HTR-8/SVneo (cell line): ENCODE measurements at places on chromosomes 6 and 20.

GRCh38 chr6:45483021-45483420 is 105.3 kb upstream of the SUPT3H start:
- peak; percentile 27 for DNase-seq

GRCh38 chr20:39661833-39662232 is 699.7 kb downstream of the DHX35 start:
- DNase-seq: no peak

DNA sequence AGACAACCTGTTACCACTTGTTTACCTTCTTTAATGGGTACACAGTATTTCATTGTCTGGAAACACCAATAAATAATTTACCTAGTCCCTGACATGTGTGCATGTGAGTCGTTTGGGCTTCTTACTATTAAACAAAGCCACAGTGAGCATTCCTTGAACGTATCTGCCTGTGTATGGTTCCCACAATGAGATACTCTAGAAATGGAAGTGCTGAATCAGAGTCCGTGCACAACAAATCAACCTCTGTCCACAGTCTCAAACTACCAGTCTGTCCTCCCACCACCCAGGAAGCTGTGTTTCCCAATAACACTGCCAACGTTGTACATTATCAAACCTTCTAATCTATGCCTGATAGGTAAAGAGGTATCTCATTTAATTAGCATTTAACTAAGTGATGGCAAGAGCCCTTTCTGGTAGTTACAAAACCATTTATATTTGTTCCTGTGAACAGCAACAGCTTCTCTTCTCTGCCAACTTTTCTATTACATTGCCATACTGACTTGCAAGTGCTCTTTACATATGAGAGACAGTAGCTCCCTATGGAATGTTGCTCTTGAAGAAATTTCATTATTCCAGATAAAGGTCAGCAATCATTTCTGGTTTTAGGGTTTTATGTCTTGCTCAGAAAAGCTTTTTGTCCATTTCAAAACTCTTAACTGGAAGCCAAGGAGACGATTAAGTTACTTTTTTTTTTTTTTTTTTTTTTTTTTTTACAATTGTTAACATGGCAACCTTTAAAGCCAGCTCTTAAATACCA is 14.7 kb downstream of the JAG1 start:
- DNase-seq: no peak

DNA sequence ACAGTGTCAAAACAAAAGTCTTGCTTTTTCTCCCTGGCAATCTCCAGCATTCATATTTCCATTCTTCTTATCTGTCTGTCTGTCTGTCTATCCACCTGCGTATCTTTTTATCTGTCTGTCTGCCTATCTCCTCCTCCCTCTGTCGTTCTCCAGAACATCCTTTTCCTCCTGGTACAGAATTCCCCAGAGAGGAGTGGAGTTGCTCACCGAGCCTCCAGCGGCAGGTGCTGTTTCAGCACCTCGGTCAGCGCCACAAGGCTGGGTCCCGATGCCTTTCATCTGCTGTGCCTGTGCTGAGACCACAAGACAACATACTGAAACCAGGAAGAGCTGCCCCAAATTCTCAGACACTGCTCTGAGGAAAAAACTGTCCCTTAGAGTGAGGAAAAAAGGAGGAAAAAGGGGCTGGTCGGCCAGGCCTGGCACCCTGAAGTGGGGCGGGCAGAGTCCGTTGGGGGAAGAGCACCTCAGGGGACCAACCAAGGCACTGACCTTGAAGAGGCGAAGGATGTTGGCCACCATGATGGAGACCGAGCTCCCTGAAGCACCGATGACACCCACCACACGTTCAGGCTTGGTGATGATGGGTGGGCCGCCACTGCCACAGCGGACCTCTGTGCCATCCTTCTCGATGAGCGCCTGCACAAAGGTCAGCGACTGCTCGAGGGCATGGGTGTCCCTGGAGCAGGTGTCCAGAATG is 13.3 kb downstream of the GRM4 start:
- peak; percentile 72 for DNase-seq

DNA sequence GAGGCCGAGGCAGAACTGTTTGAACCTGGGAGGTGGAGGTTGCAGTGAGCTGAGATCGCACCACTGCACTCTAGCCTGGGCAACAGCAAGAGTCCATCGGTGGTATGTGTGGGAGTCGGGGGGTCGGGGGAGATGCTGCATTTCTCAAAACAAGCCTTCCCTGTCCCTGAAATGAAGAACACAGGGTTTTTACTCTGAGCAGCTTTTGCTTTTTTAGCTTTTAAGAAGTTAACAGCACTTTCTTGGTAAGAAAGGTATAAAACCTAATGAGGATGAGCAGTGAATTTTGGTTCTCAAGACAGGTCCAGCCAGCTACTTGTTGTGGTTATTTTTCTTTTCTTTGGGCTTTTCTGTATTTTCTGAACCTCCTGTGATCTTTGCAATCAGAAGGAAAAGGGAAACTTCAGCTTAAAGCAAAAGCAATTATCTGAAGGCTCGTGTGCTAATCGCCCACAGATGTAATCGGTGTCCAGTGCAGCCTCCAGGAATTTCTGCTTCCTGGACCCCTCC is 3.7 kb downstream of the RPL10A start:
- DNase-seq: no peak

GRCh38 chr6:16706029-16706428 is 55.2 kb downstream of the ATXN1 start:
- no peak for DNase-seq

DNA sequence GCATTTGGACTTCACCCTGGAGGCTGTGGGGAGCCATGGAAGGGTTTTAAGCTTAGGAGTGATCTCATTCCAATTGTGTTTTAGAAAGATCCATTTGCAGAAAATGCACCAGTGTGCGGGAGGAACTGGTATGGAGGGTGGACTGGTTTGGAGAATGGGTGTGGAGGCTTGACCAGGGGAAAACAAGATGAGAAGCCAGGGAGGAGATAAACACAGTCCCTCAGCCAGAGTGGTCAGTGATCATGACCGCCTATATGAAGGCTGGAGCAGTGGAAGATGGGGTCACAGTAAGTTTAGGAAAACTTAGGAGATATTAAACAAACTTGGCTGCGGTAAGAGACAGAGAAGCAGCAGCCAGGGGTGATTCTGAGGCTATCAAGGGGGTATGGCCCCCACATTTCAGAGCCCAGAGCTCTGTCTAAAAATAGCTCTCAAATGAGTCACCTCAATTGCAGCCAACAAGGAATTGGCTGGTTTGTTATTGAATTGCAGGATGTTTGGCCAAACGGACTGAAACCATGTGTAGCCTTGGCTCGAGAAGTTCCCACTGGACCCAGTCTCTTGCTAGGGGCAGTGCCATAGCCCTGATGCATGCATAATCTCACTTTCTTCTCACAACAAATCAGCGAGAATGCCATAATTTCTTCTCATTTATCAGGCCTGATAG is 159.9 kb upstream of the TOP1 start:
- no peak for DNase-seq

- DNase-seq: peak; percentile 87
Measured at GRCh38 chr6:73580247-73581149, 59.7 kb upstream of the EEF1A1 start.

DNA sequence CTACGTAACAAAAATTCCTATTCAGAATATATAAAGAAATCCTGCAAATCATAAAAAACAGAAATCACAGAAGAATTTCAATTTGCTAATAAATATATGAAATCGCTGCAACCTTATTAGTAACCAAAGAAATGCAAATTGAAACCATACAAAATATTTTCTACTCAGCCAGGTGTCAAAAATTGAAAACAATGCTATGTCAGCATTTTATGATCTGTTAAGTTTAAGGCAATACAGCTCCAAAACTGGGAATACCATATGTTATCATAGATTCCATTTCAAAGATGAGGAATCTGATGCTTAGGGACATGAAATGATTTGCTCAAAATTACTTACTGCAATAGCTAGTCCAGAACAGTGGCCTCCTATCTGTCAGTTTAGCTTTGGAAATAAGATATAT is 168.9 kb downstream of the ID4 start:
- no peak for DNase-seq

GRCh38 chr20:20065361-20065760 is 13.0 kb downstream of the CFAP61 start:
- no peak for DNase-seq

DNA sequence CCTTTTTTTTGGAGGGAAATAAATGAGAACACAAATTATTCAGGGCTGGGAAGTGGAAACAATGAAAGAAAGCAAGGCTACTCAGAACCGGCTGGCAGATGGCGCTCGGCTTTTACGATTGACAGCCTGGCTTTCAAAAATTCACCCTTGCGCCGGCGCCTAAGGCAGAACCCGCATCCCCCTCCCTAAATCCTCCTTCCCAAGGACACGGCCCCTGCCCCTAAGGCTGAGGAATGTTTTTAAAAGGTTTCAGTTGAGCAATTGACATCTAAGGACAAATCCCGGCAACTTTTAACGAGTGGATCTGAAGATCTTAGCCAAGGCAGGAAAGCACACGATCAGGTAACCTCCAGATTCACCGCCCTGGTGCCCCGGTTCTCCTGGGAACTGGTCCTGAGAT is 16.3 kb downstream of the GNAS start:
- no peak for DNase-seq

GRCh38 chr6:144066741-144067484 is 28.5 kb downstream of the SF3B5 start:
- DNase-seq: no peak

GRCh38 chr6:113209315-113209714 is 647.8 kb upstream of the MARCKS start:
- DNase-seq: no peak

- DNase-seq: no peak
Measured at GRCh38 chr20:63529861-63530787, 7.1 kb downstream of the PTK6 start.

DNA sequence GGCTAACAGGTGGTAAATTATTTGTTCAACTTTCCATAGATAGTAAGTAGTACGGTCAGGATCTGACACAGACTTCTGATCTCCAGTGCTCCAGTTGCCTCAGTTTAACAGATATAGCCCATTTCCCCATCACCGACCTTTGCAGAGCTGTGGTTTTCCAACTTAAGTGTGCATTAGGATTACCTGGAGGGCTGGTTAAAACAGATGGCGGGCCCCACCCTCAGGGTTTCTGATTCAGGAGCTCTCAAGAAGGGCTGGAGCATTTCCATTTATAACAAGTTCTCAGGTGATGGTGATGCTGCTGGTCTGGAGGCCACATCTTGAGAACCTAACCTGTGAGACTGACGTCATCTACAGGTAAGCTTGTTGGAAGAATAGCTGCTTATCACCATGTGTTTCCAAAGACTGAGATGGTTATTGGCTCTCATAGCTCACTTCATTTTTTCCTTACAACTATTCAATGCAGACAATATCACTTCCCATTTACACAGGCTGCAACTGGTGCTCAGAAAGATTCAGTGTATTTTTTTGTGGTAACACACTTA is 360.1 kb upstream of the CHD6 start:
- no peak for DNase-seq

- DNase-seq: no peak
Measured at GRCh38 chr6:30727920-30728553, 7.9 kb downstream of the TUBB start.

- no peak for DNase-seq
Measured at GRCh38 chr6:6604566-6604965, 16.0 kb downstream of the LY86 start.

GRCh38 chr20:51759769-51760510 is 8.2 kb downstream of the ATP9A start:
- no peak for DNase-seq
